Smooth muscle cell of the coronary artery (primary cell): ENCODE measurements at places on chromosomes 7 and 10. TPM values are rescaled to one million over a fixed set of nuclear protein-coding genes. Genes with fewer than 3 reads are reported as not detected.

Gene TRA2A
- 25.2 and 25.4 TPM in 2 replicates for total RNA-seq

Gene NUTM2E
- total RNA-seq, result under 0.01 TPM in 1 of 2 replicates, not detected in the other

Gene CCL26
- 1.4 TPM in 2 replicates for total RNA-seq

Gene SPDYE8
- total RNA-seq, result not detected in 2 replicates

Gene FAM25C
- not detected in 2 replicates for total RNA-seq

Gene ZNF862
- total RNA-seq, result 7.4 and 12.4 TPM in 2 replicates

Gene CYP26C1
- total RNA-seq, result 0.23 TPM in 1 of 2 replicates, not detected in the other

Gene ZPBP
- total RNA-seq, result not detected in 2 replicates

Gene MRLN
- not detected in 2 replicates for total RNA-seq

Gene THSD7A
- total RNA-seq, result 0.12 and 0.38 TPM in 2 replicates

Gene STAM
- total RNA-seq, result 14.2 and 17.1 TPM in 2 replicates
